ENCODE measurements at places on chromosomes 2 and 18. TPM values are rescaled to one million over a fixed set of nuclear protein-coding genes. Genes with fewer than 3 reads are reported as not detected.

Gene FN1
- total RNA-seq: 111 TPM

Gene SCYGR4
- total RNA-seq: not detected

Gene FOXI3
- total RNA-seq: 13.5 TPM

- DNase-seq: peak; percentile 49
Observed at GRCh38 chr2:41963661-41964525, 83.9 kb upstream of the PKDCC start.

DNA sequence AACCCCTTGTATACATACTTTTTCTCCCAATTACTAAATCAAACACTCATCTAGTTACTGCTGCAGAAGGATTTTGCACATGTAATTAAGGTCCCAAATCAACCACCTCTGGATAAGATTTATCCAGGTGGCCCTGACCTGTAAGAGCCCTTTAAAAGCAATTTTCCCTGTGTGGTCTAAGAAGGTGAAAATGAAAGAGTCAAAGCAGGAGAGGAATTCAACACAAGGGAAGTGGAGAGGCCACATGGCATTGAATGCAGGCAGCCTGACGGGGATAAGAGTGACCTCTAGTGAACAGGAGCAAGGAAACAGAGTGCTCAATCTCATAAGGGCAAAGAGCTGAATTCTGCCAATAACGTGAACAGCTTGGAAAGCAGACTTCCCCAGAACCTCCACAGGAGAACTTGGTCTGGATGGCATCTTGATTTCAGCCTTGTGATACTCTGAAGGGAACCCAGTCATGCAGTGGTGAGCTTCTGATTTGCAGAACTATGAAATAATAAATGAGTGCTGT, 27.2 kb downstream of the PPP3R1 start:
- peak; percentile 26 for DNase-seq

GRCh38 chr18:22106536-22107292, 62.7 kb upstream of the GATA6 start:
- no peak for DNase-seq

DNA sequence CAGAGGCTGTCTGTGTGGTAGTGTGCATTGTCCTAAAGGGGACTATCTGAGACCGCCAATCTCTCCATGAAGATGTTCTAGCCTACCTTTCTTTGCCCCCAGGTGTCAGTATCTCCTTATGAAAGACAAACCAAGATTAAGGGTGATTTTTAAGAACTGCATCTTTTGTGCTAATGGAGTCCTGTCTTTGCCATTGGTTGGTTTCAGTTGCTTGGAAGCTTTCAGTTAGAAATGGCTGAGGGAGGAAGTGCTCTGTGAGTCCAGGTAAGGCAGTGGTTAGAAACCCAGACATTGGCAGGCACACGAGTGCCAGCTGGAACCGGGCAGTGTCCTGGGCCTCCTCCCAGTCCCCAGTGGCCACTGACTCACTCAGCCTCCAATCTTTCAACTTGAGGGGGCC, 111.3 kb downstream of the DOCK10 start:
- DNase-seq: no peak

GRCh38 chr18:79728931-79729586, 49.5 kb downstream of the CTDP1 start:
- no peak for DNase-seq

DNA sequence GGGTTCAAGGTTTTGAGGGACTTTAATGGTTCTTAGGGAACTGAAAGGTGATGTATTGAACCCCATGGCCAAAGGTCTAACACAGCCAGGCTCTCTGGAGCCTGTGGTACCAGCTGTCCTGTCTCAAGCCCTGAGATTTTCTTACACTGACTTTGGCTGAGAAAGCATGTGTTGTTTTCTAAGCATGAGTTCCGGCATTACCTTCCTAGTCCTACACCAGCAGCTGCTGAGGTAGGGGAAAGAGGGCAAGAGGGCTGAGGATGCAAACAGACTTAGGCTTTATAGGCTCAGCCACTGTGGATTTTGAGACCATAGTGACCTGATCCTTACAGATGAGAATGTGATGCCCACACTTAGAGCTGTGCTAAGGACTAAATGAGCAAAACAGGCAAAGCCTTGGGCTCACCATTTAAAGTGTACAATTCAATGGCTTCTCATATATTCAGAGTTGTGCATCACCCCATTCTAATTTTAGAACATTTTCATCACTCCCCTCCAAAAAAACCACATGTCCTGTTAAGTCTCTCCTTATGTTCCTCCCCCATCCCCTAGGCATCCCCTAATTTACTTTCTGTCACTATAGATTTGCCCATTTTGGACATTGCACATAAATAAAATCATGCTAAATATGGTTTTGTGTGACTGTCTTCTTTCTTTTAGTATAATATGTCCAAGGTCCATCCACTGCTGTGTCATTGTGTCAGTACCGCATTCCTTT, 99.7 kb upstream of the OTOS start:
- DNase-seq: no peak

DNA sequence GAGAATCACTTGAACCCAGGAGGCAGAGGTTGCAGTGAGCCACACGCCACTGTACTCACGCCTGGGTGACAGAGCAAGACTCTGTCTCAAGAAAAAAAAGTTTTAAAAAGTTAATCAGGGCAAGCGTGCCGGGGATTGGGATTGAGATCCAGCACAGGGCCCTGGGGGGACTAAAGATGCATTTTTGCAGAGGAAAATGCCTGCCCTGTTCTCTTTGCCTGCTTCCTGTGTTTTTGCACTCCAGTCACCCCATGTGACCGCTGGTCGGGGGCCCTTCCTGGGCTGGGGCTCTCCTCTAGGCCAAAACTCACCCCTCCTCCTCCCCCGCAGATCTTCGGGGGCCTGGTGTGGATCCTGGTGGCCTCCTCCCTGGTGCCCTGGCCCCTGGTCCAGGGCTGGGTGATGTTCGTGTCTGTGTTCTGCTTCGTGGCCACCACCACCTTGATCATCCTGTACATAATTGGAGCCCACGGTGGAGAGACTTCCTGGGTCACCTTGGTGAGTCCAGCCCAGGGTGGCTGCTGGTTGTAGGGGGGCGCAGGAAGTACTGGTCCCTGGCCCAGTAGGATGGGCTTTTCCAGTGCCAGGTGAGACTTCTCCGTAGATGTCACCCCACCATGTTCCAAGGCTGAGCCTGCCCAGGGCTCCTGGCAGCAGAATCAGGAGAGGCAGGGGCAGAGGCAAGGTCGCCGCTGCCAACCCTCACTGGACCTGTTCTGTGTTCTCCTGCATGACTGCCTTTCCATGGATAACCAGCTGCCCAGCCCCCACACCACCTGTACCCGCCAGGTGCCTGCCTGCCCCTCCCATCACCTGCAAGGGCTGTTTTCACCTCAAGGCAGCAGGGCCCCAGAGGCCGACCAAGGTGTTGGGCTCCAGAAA, 22.4 kb downstream of the MAL start:
- DNase-seq: no peak

DNA sequence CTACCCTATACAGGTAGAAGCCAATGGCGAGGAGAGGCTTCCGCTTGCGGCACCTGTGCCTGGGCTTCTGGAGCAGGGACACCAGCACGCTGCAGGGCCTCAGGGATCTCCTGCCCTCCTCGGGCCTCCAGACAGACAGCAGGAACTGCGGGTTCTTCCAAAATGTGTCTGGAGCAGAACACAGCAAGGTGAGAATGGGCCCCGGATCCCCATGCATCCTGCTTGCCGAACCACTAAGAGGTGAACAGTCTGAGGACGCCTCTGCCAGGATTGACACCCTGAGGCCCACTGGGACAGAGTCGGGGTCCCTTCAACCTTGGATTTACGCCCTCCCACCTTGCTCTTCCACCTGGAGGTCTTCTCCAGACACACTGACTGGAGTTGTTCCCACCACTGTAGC, 25.4 kb downstream of the CAPN14 start:
- no peak for DNase-seq

DNA sequence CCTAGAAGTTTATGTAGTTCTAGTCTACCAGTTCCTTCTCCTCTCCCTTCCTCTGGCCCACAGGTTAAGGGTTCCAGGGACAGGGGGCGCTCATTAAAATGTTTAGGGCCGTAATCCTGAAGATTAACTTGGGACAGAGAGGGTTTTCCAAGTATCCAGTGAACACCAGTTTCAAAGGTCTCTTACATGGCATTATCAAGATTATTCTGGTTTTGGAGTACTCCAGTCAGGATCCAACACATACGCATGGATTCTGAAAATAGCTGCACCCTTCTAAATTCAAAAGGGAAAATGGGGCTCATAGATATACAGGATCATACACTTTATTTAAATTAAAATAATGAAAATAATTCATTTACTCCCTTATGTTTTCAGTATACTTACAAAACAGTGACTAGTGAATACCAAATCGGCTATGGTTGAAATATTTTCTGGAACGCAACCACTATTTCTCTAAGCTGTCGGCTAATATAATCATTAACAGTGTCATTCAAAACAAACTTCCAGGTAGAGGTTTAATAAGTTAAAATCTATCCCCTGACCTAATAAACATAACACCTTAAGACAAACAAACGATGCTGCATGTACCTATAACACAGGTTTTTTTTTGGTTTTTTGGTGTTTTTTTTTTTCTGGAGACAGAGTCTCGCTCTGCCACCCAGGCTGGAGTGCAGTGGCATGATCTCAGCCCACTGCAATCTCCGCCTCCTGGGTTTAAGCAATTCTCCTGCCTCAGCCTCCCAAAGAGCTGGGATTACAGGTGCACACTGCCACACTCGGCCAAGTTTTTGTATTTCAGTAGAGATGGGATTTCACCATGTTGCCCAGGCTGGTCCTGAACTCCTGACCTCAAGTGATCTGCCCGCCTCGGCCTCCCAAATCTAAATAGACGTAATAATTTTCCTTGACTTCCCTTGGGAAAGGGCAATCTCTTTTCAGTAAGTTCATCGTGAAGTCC, 44.7 kb downstream of the MGAT4A start:
- no peak for DNase-seq

DNA sequence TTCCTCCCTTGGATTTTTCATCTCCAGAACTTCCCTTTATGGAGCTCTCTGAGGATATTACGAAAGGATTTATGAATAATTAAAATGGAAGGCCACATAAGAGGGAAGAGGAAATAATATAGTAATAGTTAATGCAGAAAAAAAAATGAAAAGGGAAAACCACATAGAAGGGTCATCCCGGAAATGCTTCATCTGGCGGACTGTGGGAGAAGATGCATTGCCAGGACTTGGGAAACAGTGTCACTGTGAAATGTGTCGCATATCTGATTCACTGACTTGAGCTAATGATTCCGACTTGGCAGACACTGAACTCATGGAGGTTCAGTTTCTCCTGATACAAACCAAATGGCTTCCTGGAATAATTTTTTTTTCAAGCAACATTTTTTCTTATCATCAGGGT, 129.9 kb upstream of the RMP24 start:
- DNase-seq: no peak

DNA sequence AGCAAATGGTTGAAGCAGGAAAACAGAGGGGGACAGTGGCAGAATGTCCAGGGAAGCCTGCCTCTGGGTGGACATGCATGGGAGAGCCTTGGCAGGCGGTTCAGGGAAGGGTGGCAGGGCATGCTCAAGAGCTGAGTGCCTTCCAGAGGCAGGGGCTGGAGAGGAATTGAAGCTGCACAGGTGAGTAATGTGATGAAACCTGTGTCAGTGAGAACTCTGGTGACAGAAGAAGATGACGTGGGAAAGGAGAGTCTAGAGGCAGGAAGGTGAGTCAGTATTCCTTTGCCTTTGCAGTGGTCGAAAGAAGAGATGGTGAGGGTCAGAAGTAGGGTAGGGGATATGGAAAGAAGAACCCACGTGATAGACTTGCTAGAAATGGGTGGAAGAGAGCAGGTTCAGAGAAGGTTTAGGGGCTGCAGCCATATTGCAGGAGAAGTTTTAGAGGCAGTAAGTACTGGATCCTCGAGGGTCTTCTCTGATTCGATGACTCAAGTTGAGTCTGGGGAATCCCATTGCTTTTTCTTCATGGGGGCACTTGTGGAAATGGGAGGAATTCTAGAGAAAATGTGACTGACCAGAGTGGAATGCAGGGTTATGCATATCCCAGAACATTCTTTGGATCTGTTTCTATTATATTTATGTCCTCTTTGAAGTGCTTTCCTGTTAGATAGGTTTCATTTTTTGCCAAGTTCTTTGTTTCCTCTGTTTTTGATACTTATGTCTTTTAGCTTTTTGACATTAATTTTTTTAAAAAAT, 37.4 kb downstream of the TMEM87B start:
- no peak for DNase-seq

DNA sequence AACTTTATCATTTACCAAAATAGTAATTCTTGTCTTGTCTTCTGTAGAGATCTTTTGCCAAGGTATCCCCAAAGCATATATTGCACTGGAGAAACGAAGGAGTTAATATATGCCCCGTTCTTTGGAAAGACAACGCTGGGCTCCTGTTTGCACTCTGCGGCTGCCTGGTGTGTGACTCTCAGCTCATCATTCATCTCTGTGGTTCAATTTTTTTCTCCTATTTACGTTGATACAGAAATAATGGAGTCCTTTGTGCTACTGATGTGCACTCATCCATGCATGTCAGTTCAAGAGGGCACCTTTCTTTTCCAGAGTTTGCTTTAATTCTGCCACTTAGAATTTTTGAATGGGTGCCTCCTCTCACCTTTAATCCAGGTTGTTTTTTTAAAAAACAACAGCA, 655.5 kb downstream of the DCDC2C start:
- no peak for DNase-seq
